ENCODE measurements at places on chromosomes 2 and 18. TPM values are rescaled to one million over a fixed set of nuclear protein-coding genes. Genes with fewer than 3 reads are reported as not detected.

The CXCR2 gene
- total RNA-seq: 0.31 TPM

DNA sequence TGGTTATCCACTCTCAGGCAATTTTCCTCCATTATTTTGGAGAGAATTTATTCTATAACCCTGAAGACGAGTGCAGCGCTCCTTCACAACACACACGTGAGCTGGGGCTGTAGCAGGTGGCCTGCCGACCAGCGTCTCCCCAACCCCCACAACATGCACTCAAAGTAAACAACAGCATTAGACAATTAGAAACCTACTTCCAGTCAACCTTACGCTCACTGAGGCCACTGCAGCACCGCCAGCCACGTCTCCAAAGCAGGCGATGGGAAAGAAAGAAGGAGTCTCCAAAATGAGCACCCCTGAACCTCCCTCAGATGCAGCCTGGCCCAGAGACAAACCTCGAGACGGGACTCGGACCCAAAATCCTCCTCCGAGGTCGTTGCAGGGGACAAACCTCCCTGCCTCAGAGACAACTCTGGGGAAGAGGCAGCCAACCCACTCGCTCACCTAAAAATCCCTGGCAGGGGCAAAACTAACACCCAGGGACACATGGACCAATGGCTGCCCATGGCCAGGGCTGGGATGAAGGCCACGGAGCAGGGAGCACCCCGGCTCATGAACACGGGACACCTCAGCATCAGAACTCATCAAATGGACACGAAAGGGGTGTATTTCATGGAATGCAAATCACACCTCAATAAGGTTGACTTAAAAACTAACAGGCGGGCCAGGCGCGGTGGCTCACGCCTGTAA is 2.6 kb downstream of the SLC66A2 start:
- no peak for DNase-seq

DNA sequence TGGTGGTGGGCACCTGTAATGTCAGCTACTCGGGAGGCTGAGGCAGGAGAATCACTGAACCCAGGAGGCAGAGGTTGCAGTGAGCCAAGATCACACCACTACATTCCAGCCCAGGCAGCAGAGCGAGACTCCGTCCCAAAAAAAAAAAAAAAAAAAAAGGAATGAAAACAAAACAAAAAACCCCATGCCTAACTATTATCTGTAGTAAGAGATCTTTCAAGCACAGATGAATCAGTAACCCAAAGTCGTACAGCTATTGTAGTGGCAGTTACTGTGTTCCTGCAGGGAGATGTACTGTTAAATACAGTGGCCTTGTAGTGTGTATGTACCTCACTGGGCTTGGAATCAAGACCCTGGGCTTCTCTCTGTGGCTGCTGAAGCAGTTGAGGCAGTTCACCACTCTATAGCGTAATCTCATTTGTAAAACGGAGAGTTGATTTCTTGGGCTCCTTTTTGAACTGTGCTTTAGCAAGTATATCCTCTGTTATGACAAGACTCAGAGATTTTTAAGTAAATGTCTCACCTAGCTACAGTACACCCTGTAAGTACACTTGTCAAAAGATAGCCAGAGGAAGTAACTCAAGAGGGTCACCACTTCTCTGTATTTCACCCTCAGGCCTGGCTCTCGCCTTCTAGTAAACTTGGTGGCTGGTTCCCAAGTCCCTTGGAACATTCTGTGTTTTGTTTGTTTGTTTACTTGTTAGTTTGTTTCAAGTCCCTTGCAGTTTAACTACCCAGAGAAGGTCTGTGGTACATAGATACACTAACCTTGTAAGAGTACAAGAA is 109.6 kb upstream of the FOSL2 start:
- DNase-seq: no peak

DNA sequence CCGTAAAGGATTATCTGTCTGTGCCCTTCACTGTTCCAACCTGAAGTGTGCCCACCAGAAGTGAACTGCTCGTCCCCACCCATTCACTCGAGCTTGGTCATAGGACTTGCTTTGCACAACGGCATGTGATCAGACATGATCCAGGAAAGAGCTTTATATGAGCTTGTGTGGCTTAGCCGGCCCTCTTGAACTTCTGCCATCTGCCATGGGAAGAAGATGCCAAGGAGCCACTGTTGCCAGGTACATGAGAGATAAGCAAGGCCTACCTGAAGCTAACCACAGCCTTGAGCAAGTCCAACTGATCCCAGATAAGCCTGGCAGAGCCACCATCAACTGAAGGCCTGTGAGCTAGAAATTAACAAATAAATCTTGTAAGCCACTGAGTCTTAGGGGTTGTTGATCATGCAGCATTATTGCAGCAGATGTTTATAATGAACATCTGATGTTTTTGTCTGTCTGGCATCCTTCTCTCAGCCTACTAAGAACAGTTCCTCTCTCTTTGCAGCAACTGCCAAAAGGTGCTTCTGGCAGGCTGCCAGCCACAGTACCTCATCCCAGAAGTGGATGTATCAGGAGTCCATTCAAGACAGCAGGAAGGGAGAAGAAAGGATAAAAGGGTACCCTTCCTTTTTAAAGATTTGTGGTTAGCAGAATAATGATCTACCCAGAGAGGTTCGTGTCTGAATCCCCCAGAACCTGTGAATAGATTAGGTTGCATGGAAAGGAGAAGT is 16.8 kb downstream of the DBI start:
- no peak for DNase-seq

The SLC4A5 gene
- total RNA-seq: 0.17 TPM

DNA sequence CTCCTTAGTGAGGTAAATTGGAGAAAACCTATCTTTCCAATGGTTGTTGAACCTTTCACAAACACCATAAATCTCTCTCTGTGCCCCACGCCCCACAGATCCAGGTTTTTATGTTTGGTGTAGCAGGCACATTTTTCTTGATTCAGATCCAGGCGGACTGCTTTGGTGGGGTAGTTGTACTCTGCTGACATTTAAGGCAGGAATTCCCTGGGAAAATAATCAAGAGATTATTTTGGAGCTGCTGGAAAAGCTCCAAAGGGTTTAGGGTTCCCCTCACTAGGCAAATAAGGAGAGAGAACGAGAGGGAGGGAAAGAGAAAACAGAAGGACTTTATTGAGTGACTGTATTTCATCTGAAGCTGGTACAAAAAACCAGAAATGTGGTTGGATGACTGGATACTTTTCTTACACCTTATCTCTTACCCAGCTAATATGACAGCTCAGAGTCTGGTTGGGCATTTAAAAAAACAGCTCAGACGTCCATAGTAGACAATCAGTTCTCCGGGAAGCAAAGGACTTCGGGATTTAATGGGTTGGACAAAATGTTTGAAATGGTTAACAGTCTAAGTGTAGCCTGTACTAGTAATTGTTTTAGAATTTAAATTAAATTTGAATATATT is 3.6 kb upstream of the AQP4 start:
- DNase-seq: no peak

DNA sequence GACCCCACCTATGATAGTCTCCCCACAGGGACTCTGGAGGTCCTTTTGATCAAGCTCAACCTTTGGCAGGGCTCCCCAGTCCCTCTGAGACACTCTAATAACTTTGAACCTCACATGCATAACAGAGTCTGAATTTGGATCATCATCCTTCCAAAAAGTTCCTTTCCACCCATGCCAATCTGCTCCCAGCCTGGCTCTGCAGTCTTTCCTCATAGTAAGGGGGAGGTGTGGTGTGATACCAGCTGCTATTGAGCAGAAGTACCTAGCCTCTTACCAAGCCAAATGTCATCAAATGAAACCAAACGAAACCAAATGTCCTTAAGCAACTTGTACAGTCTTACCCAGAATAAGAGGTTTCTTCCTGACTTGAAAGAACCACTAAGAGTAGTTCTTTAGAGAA is 36.5 kb downstream of the DTNA start:
- DNase-seq: no peak
